Vein endothelial cell (primary cell): ENCODE measurements at places on chromosomes 5 and 9. TPM values are rescaled to one million over a fixed set of nuclear protein-coding genes. Genes with fewer than 3 reads are reported as not detected.

Gene IFNA10
- total RNA-seq, result not detected in 2 replicates

Gene FAM169A
- under 0.01 and 0.48 TPM in 2 replicates for total RNA-seq

Gene RBM18
- total RNA-seq, result 9.1 and 13.4 TPM in 2 replicates

Gene FRRS1L
- not detected in 2 replicates for total RNA-seq

Gene TAF11L10
- total RNA-seq, result not detected in 2 replicates

Gene STC2
- total RNA-seq, result 18.1 and 37.9 TPM in 2 replicates

Gene SPAG8
- 0.10 TPM in 1 of 2 replicates, not detected in the other for total RNA-seq

Gene ADGRV1
- under 0.01 and 0.67 TPM in 2 replicates for total RNA-seq

Gene CEL
- total RNA-seq, result under 0.01 and 0.29 TPM in 2 replicates

Gene ZFP37
- total RNA-seq, result 1.1 and 1.3 TPM in 2 replicates

Gene RASEF
- 0.19 TPM in 1 of 2 replicates, not detected in the other for total RNA-seq

Gene CNTFR
- not detected in 2 replicates for total RNA-seq

Gene TXNDC8
- not detected in 2 replicates for total RNA-seq

Gene TICAM2
- total RNA-seq, result 0.65 and 1.4 TPM in 2 replicates

Gene PCDHGA11
- 11.4 and 12.4 TPM in 2 replicates for total RNA-seq

Gene COL15A1
- 1.6 and 5.2 TPM in 2 replicates for total RNA-seq

Gene ADGRD2
- total RNA-seq, result not detected in 2 replicates

Gene NR2F1
- total RNA-seq, result 24.9 and 41.5 TPM in 2 replicates

Gene LRRC19
- total RNA-seq, result not detected in 2 replicates
